ENCODE measurements at places on chromosomes 16 and 17.

- DNase-seq: no peak
Observed at GRCh38 chr16:16083421-16084156, 134.2 kb downstream of the ABCC1 start.

DNA sequence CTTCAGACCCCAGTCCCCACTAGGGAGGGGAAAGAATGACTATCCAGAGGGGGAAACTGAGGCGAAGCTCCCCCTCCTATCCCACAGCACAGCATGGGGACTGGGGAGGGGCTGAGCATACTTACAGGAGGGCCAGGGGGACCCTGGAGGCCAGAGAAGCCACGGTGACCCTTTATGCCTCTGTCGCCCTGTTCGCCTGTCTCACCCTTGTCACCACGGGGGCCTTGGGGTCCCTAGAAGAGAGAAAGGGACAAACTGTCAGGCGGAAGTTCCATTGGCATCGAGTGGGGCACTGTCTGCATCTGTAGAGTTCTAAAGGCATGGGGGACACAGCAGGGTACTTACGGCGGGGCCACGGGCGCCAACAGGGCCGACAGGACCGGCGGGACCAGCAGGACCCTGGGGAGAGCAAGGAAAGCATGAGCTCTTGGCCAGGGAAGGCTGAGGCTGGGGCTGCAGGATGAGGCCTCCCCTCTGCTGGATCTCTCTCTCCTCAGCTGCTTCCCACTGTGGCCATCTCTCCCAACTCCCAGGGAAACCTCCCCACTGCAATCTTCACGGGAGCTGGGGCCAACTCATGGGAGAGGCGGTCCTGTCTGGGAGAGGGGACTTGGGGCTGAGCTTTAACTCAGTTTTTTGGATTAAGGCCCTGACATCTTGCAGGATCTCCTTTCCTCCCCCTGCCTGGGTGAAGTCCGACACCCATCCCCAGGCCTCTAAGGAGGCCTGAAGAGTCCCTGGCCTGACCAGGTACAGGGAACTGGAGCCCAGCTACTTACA, 13.5 kb downstream of the COL1A1 start:
- no peak for DNase-seq

GRCh38 chr16:46828943-46829342, 2.0 kb downstream of the C16orf87 start:
- DNase-seq: no peak

GRCh38 chr16:853306-853705, 52.8 kb upstream of the GNG13 start:
- no peak for DNase-seq

DNA sequence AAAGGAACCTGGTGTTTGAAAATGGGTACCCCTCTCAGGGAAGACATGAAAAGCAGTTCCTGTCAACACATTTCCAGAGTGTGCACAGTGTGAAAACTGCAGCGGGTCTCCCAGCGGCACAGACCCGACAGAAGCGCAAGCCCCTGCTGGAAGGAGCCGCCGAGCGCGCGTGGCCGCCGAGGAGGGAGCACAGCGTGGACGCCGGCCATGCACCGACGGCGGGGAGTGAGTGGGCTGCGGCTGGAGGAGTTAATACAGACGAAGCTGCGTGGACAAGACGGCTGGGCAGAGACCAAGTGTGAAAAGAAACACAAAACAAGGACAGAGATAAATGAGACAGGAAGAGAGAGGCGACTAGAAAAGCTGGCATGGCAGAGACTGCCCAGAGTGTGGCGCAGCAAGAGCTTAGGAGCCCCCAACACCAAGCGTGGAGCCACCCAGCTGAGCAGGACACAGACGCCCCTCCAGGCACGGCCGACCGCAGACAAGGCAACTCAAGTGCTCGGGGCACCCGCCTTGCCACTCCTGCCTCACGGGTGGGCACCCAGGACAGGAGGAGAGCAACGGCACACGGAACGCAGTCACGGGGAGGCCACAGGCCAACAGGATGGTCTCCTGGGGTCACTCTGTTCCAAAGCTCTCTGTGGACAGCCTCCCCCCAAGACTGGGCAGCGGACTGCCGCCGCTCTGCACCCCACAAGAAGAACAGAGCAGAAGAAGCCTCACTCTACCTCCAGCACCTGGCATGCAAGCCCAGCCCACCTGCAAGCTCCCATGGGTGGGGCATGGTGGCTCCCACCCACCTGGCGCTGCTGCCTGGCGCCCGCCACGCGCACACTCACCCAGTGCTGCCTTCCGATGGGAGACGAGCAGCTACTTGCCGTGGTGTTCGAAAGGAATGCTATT, 16.5 kb downstream of the SLC16A3 start:
- no peak for DNase-seq

DNA sequence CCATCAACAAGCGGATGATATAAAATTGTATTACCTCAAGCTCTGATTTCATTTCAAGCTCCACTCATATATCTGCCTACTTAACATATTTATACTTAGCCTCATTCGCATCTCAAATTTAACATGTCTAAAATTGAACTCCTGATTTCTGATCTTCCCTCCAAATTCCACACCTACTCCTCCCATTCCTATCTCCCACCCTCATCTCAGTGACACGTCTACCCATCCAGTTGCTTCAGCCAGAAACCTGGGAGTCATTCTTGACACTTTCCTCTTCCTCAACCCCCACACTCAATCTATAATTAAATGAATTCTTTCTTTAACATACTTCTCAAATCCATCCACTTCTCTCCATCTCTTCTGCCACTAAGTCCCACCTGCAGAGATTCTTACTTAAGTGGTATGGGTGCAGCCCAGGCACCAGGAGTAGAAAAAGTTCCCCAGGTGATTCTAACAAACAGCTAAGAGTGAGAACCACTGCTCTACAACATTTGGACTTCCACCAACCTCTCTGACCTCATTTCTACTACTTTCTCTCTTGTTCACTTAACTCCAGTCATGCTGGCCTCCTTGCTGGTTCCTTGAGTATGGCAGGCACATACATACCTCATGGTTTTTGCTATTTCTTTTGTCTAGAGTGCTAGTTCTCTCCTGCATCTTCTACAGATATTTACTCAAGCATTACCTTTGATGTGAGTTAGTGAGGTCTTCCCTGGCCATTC, 18.1 kb downstream of the SPOP start:
- no peak for DNase-seq

- DNase-seq: peak; percentile 25
Observed at GRCh38 chr16:31202414-31203375, at the start of gene PYCARD. Gene PYCARD, minus strand, starts transcription at chr16:31202760. Its CDS starts 70 bp downstream, at chr16:31202690.

GRCh38 chr17:41647038-41647813, 22.9 kb upstream of the KRT17 start:
- no peak for DNase-seq

GRCh38 chr17:49766918-49767530, 3.1 kb upstream of the FAM117A start:
- DNase-seq: no peak

GRCh38 chr17:21476867-21477266, 100.7 kb downstream of the KCNJ12 start:
- DNase-seq: no peak

DNA sequence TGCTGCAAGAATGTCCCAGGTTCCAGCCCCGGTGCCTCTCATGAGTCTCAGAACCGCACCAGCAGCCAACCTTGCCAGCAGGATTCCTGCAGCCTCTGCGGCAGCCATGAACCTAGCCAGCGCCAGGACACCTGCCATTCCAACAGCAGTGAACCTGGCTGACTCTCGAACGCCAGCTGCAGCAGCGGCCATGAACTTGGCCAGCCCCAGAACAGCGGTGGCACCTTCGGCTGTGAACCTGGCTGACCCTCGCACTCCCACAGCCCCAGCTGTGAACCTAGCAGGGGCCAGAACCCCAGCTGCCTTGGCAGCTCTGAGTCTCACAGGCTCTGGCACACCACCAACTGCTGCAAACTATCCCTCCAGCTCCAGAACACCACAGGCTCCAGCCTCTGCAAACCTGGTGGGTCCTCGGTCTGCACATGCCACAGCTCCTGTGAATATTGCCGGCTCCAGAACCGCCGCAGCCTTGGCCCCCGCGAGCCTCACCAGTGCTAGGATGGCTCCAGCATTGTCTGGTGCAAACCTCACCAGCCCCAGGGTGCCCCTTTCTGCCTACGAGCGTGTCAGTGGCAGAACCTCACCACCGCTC, 9.8 kb downstream of the ELOB start:
- no peak for DNase-seq

DNA sequence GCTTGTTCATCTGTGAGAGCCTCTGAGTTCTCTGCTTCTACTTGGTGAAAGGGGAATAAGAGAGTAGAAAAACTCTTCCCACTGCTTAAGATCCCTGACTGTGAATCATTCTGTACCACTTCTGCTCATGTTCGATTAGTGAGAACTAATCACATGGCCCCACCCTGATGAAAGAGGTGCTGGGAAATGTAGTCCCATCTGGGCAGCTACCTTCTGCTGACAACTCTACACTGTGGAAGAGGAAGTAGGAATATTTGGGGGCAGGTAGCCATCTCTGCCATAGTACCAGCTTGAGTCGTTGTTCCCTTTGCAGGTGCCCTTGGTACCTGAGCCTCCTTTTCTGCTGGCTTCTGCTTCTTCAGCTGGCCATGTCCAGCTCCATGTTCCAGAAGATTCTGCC, 29.9 kb downstream of the NKD1 start:
- DNase-seq: no peak

GRCh38 chr17:27502526-27503324, 46.5 kb downstream of the KSR1 start:
- no peak for DNase-seq

GRCh38 chr16:21264571-21265036, 13.5 kb downstream of the CRYM start:
- no peak for DNase-seq

DNA sequence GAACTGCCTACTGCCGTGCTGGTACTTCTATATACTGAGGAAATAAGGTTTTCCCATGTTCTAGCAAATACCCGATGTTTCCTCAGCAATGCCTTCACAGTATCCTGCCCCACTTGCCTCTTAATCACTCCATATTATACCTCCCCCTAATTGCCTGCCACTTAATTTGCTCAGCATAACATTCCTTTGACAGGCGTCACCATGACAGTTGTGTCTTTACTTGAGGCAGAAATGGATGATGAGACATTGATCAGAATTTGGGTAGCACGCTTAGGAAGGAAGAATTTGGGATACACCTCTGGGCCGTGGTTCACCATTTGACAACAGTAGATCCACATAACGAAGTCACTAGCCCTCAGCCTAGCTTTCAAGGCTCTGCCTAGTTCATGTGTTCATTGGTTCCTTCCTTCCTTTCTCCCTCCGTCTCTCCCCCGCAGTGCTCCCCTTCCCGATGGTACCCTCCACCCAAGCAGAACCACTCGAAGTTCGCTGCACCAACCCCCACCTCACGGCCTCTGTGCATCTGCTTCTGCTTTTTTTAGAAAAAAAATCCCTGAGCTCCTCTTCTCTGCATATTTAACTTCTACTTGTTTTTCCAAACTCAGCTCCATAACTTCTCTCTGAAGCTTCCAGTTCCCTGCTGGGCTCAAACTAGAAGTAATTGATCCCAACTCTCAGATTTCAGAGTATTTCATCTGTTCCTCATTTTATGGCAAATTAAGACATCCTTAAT, 19.4 kb downstream of the IQCK start:
- DNase-seq: no peak

- DNase-seq: no peak
Observed at GRCh38 chr17:35166526-35166925, 18.9 kb downstream of the UNC45B start.

- DNase-seq: no peak
Observed at GRCh38 chr17:1059131-1059795, 62.3 kb downstream of the TIMM22 start.

- DNase-seq: no peak
Observed at GRCh38 chr16:48503336-48503735, 106.6 kb downstream of the N4BP1 start.

DNA sequence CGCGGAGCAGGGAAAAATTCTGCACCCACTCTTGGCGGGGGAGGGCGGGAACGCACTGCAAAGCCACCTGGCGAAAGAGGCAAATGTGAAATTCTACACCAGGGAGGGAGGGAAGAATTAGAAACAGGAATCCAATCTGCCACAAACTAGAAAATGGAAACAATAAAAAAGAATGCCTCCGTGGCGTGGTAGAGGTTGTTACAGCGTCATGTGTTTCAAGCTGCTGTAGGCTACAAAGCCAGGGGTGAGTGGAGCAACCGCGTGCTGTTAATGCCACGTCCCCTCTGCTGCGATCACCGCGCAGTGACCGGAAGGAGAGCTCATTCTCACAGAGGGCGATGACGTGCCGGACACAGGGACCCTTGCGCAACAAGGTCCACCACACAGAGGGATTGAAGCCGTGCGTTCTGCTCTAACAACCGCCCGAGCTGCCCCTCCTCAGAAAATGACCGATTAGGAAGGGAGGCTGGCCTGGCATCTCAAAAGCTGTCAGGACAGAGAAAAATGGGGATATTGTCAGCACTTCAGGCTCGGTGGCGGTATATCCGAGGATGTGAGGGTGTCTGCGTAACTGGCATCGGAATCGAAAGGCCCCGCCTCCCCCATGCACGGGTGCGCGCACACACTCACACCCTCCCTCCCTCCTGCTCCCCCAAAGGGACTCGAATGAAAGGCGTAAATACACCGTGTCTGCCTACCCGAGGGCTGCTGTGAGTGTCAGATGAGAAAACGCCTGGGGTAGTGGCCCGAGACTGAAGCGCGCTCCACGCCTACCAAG, 70.8 kb upstream of the TNRC6C start:
- DNase-seq: peak; percentile 83

- peak; percentile 48 for DNase-seq
Observed at GRCh38 chr16:89031715-89032659, 55.0 kb upstream of the CBFA2T3 start.
